ENCODE measurements at places on chromosomes 12 and 14.

DNA sequence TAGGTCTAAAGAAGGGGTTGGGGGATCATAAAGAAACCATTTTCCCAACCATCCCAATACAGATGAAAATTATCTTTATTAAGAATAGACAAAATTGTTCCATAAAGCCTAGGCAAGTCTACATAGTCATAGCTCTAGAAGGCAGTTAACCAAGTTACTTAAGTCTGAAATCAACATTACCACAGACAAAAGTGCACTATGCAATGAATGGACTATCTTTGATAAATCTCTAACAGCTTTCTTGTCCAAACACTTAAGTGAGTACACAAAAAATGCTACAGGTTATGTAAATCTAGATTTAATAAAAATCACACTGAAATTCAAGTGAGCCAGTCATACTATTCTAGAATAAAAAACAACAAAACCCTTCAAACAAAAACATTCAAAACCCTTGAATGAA lies 87.0 kb upstream of the GPHB5 start:
- no peak for DNase-seq

DNA sequence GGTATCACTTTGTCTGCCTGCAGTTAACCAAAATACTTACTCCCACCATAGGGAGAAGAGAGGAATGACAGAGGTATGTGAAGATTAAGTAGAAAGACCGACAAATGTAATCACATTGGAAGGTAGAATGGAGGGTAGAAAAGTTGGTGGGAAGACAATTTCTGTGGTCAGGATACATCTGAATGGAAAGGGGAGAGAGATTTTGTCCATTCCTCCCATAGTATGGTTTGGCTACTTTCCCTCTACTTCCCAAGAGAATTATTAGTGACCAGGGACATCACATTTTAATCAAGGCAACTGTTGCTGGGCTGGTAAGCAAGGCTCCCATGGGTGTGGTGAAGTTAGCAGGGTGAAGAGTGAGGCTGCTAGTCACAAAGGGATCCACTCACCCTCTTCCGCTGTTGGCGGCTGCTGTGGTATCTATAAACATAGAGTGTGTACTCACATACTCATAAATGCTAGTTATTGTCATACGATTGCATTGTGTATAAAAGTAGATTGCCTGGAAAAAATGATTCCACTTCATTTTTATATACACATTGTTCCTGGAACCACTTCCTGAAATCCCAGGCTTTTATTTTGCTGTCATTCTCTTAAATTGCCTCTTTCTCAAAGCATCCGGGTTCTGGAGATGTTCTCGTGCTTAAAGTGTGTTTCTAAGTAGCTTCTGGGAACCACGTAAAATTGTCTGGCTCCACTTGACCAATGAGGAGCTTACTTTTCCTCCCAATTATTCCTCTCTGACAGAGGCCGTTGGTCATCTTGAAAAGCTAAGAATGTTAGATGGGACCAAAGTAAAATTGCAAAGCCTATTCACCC lies 413.1 kb downstream of the ZFP36L1 start:
- DNase-seq, result no peak

DNA sequence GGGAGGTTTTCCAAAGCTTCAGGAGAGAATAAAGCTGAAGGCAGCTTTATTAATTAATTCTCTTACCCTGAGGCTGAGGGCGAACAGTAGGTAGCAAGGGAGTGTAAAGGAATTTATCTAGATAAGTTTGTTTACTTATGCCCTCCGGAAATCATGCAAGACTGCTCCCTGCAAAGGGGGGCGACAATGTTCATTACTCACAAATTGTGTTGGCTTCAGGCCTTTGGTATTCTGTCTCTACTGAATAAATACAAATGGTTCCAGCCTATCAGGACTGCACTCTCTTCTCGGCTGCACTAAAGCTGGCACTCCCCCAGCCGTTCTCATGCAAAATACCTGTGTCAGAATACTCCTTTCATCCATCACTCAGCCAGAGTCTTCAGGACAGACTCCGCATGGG lies 120.8 kb downstream of the PPHLN1 start:
- DNase-seq, result no peak

DNA sequence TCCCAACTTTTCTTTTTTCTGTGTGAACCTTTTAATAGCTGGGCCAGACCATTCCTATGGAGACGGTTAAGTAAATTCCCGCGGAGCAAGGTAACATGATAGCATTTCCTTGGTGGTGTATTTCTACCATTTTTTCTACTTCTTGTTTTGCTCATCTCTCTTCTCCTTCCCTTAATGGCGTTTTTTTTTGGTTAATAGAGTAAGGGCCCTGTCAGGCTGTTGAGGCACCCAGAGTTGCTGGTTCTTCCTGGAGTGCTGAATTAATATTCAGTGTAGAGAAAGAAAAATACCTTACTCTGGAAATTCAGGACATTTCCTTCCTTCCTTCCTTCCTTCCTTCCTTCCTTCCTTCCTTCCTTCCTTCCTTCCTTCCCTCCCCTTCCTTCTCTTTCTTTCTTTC lies 137.6 kb downstream of the KTN1 start:
- DNase-seq, result no peak

- DNase-seq, result no peak
Measured at GRCh38 chr12:53059434-53060063, 9.7 kb downstream of the TNS2 start.

DNA sequence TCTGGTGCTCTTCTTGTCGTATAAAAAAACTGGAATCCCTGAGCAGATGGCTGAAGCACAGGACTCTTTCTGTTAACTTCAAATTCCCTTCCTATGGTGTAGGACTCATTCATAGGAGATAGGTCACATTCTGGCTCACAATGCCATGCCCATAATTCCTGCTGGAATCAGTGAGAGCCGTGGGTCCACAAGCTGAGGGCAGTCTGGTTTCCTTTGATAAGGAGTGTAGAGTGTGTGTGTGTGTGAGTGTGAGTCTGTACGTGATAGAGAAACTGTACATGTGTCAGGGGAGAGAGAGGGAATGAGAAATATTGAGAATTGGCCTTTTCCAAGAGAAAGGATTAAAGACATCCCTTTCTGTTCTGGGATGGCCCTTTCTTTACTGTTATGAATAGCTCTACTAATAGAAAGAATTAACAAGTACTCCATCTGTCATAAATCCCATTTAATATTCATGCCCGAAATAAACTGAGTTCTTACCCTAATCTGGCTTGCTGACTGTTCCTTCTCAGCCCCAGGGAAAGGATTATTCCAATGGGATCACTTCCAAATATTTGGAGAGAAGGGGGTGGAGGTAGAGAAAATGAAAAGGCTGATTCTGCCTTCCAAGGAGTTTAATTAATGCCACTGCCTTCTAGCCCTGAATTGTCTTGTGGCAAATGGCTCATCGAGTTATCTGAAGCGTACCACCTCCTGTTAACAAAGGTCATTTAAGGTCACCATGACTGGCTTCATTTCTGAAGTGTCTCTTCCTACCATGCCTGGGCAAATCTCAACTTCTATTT lies 79.0 kb downstream of the TMX1 start:
- DNase-seq, result no peak

DNA sequence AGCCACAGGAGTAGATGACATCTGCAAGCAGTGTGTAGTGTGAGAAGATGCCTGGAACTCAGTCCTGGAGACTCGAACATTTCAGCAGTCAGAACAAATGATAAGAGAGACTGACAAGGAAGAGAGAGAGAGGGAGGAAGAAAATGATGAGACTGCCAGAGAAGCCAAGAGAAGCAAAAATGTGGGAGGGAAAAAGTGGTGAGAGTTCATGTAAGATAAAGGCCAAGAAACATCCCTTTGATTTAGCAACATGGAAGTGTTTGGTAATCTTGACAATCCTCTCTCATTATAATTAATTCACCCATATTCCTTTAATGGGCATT lies 42.6 kb downstream of the LIMA1 start:
- DNase-seq, result no peak

- no peak for DNase-seq
Measured at GRCh38 chr12:132617822-132618682, 524 bp upstream of the P2RX2 start.

DNA sequence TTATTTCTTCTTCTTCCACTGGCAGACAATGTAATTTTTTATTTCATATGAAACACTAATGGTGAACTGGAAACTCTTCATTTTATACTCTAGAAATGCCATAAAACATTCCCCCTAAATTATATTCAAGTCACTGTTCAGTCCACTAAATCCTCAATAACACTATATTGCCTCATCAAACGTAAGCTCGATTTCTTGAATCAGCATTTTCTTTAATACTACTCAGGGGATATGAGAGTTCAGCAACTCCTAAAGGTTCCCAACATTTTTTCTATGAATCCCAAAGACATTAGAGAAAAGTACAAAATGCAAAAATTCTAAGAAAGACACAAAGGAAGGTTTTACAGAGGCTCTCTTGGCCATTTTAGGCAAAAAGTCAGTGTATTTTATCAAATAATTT lies 59.3 kb downstream of the PRICKLE1 start:
- no peak for DNase-seq

DNA sequence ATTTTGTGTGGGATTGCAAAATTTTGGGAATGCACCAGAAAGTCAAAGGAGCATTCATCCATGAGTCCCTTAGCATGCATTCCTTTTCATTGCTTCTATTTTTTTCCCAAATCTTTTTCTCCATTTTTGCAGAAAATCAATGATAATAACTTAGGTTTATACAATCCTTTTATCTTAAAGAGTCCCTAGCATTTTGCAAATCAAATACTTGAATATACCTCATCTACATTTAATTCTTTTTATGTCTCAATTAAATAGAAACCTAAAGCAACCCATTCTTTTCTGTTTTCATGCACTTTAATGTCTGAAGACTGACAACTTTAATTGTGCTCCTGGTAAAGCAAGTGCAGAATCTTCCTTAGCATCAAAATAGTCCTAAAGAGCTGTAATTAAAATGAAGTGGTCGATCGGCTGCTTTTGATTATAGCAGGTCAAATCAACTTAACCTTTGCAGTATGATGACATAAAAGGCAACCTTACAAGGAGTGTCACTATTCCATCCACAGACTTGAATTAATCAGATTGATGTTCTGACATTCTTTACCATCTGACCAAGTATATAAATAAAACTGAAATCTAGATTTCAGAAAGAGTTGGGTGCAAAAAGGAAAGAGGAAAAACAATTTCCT lies 168.4 kb downstream of the ALG10B start:
- no peak for DNase-seq

DNA sequence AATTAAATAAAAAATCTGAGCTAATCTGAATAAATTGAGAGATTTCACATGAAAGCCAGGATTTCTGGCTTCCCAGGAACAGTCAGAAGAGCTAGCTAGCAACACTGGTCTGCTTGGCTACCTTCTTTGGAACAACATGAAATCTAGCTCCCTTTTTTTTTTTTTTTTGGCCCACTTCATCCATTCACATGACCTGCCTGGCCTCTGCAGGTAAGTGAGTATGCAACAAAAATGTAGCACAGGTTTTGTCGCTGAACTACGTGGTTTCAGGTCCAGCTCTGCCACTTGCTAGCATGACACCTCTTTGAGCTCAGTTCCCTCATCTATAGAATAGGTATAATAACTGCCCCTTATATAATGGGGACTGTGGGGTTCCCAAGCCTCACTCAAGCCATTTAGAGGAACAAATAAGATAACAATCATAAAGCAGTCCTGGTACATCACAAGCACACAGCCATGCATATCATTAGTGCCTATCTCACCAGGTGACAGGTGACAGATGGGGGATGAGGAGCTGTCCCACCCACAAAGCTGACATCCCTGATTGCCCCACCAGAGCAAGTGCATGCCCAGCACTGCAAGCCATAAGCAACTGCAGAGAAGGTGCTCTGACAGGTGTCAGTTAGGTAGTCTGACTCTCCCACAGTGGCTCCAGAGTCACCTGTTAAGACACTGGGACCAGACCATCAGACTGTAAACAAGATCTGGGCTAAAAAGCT lies 25.6 kb downstream of the PXN start:
- DNase-seq, result no peak

Data from AG08396 (cell line).